ELF-1 (cell line): ENCODE measurements at places on chromosomes 4 and X.

- DNase-seq, result no peak
Observed at GRCh38 chr4:144336633-144337032, 196.1 kb upstream of the GYPA start.

GRCh38 chr4:21952549-21952948, 4.0 kb upstream of the KCNIP4 start:
- DNase-seq, result no peak

DNA sequence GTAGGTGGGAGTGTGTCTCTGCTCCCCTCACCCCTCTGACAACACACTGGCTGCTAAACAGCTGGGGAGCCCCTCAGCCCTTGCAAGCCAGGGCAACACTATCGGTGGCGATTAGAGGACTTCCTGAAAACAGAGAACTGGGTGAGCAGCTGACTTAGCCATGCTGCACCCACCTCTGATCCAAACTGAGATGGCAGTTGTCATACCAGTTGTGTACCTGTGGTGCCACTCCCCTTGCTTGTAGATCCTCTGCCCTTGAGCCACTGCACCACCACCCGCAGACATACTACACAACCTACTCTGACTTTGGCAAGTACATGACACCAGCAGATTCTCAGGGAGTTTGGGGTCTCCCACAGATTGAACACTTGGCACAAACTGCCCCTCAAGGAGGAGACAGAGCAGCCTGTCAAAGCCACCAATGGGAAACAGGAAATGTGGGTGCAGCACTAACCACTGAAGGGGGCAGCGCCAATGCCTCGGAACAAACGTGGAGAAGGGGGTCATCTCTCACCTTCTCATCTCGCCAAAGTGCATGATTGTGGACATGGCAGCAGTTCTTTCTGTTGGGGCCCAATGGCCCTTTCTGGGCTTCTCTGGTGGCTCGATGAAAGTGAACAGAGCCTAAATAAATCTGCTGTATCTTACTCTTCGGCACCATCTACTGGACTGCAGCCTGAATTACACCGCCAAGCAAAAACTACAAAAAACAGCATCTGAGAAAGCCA, 119.8 kb downstream of the NEK1 start:
- peak; percentile 63 for DNase-seq

DNA sequence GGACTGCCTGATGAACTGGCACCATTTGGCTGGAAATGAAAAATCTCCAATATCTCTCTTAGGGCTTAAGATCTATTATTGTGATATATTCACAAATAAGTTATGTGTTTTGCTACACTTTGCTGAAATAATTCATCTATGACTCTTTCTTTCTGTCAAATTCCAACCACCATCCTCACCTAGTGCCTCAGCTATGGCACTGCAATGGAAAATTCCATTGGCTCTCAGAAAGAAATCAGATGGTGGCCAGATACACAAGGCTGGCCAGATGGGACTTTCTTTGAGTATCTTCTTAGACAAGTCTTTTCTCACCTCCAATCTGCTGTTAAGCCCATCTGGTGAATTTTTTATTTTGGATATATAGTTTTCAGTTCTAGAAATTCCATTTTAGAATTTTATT, 28.0 kb downstream of the NAT8L start:
- DNase-seq, result no peak

- no peak for DNase-seq
Observed at GRCh38 chr4:84931961-84932360, 34.5 kb downstream of the WDFY3 start.

DNA sequence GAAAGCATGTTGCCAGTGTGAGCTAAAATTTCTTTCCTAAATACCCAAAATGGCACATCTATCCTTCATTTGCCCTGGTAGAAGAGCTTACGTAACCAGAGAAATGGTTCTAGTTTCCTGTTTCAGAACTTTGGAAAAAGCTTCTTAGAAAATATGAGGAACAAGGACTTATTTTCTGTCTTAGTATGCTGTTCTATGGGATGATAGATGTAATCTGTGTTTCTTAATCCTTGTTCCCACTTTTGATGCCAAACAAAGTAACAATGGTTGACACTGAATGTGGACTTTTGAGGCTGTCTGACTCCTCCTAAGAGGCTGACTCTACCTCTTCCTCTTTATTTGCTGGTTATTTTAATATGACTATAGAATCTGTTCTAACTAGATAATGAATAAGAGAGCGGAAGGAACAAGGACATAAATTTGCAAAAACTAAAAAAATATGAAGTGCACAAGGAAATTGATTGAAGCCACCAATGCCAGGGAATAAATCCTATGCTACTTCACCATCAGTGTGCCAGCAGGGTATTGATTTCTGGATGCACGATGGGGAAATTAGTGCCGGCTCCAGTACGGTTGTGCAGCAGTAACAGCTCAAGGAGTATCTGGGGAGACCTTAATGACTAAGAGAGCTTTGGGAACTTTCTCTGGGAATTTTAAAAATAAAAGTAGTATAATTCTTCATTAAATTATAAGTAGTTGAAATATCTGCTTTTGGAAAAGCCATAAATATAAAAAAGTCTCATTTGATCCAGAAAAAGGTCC, 39.4 kb upstream of the TET2 start:
- no peak for DNase-seq

DNA sequence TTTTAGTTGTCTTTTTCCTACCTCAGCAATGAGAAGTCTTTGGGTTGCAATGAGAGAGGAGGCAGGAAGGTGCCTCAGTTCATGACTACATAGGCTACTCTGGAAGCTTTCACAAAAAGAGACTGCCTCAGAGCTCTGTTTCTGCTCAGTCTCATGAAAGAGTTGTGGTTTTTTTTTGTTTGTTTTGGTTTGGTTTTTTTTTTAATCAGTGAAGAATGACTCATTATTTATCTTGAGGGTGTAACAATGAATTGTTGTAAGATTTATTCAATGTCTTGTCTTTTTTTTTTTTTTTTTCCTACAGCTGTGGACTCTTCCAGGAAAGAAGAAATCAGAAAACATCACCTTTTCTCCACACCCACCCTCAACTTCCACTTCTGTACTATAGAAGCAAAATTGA, 67.5 kb upstream of the CXCL13 start:
- DNase-seq, result no peak

GRCh38 chr4:126610933-126611332, 1021.8 kb upstream of the INTU start:
- DNase-seq, result no peak

DNA sequence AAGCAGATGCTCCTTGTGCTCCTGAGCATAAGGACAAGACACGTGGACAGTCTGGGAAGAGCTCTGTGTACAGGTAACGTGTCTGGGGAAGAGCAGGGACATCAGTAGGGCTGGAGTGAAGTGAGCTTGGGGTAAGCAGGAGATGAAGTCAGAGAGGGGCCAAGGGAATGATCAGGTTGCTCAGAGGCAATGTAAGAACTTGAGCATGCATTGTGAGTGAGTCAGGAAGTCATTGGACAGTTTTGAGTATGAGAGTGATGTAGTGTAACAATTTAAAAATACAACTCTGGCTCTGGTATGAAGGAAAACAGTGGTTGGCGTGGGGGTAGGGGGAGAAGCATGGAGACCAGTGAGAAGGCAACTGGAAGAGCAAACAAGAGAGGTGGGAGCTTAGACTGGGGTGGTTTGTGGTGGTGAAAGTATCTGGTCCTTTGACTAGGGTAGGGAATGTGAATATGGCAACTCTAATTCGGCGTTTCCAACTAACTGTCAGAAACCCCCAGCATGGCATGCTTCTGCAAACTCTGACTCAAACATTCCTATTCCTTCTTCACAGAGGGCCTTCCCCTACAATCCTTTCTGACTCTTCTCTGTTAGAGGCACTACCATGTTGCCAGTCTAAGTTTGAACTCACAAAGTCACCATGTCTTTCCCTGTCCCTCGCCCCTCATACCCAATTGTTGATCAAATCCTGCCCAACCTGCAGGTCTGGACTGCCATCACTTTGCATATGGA, 57.2 kb downstream of the STBD1 start:
- no peak for DNase-seq

DNA sequence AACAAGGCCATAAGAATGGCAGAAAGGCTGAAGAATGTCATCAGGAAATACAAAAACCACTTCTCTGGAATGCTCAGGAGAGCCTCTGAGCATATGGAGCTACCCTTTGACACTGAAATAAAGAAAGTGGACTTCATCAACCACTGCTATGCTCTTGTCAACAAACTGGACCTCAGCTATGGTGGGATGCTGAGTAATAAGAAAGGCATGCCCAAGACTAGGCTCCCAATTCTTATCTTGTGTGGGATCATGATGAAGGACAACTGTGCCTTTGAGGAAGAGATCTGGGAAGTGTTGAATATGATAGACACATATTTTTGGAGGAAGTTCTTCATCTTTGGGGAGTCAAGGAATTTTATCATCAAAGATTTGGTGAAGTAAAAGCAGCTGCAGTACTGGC, 86.9 kb upstream of the MAGEB16 start:
- DNase-seq, result no peak

DNA sequence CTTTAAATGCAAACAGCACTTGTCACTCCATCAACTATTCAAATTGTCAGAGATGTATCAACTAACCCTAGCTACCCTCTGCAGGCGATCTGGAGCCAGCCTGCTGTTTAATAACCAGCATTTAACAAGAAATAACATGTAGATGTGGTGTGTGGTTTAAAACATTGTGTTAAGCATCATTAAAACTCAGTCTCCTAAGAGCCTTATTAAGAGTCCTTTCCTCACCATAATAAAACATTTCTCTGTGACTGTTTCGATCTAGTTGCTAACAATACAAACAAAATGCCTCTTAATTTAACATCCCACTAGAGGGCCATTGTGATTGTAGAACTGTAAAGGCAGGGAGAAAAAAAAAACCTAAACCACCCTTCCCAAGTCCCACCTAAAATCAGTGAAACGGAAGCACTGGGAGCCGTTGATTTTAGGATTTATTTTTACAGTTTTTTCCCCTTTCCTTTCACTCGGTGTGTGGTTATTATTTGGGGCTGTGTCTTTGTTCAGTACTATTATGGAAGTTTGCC, 708.6 kb downstream of the C4orf33 start:
- DNase-seq, result no peak

DNA sequence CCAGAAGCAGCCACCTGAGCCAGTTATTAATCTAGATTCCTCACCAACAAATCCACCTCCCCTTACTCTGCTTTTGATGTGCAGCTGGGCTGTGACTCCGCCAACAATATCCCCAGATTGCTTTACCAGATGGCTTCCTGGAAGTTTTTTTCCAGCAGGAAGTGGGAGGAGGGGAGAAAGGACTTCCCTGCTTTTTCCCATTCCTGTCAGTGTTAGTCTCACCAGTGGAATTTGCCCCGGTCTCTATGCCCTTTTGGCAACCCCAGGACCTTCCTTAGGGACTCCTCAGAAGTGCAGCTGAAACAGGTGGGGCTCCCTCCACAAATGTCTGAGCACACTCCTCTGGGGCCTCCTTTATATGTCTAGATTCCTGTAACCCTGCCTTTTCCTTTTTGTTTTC, 465.2 kb upstream of the IGFBP7 start:
- no peak for DNase-seq

DNA sequence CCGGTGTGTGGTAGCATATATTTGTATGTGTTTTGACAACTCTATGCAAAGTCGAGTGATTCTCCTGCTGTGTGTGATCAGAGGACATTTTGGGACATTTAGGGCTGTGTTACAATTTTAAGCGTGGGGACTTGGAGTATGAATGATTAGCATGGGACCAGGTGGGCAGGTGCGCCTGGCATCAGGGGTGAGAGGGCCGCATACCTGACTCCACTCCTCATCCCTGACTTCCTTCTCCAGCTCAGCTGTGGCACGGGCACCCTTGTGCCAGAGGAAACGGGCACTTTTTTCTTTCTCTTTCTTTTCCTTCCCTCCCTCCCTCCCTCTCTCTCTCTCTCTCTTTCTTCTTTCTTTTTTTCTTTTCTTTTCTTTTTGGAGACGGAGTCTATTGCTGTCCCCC, 15.7 kb upstream of the PLCXD1 start:
- DNase-seq, result no peak

GRCh38 chr4:67549123-67549522, 3.8 kb upstream of the CENPC start:
- no peak for DNase-seq

GRCh38 chrX:10111364-10112148, 45.2 kb upstream of the CLCN4 start:
- DNase-seq, result no peak

GRCh38 chrX:15465896-15466651, 27.1 kb downstream of the PIR start:
- peak; percentile 53 for DNase-seq

GRCh38 chr4:152117520-152117919, 356.7 kb upstream of the GATB start:
- DNase-seq, result no peak

- DNase-seq, result no peak
Observed at GRCh38 chr4:77110730-77111129, 34.9 kb upstream of the CCNI start.

GRCh38 chr4:22202246-22202974, 253.8 kb upstream of the KCNIP4 start:
- DNase-seq, result no peak

DNA sequence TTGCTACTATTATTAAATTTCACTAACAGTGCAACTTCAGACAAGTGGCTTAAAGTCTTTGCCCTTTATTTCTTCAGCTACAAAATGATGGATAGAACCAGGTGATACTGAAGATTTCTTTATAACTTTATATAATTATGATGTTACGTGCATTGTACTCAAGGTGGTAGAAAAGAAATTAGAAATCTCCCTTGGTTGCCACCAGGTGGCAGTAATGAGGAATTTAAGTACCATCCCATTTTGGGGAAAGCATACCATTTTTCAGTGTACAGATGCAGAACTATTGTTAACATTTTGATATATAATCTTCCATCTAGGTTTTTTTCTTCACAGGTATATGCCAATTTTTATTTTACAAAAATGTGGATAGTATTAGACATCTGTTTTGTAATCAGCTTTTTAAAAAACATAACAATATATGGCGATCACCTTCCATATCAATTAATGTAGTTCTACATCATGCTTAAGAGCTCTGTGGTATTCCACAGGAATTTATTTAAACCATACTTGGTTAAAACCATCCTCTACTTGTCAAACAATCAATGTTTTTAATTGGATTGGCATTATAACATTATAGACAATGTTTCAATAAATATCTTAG, 37.7 kb upstream of the RAB33B start:
- DNase-seq, result no peak

- peak; percentile 78 for DNase-seq
Observed at GRCh38 chrX:53714580-53715345, 28.2 kb upstream of the HUWE1 start.
